NCI-H2029 (cell line): ENCODE measurements at places on chromosomes 7 and 10.

DNA sequence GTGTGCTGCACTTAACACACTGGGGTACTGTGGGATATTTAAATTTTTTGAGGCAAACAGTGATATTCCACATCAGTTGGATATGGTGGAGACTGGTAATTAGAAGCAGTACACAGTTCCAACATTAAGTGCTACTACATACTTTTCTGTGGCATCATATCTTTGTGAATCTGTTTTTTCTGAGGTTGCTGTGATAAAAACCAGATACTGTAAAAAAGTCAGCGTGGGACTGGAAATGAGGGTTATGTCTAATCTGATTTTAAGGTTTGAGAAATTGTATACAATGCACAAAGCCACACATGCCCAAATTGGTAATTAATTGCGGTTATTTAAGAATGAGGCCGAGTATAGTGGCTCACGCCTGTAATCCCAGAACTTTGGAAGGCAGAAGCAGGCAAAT lies 41.2 kb downstream of the TBC1D12 start:
- DNase-seq: no peak

DNA sequence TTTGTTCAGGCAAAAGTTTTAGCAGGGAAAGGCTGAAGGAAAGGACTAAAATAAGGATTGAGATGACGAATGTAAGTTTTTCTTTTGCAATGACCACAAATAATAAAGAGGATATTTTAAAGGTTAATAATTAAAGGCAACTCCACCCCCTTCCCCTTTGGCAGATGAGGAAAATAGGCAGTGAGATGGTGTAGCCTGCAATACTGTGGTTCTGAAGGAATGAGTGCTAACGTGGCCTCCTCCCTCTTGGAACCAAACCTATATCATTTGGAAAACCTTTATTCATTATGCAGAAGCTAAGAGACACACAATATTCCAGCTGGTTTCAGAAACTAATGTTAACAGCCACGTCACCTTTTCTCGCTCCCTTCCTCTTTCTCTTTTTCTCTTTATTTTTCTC lies 70.9 kb upstream of the COL1A2 start:
- DNase-seq: no peak

- no peak for DNase-seq
Measured at GRCh38 chr7:116940689-116941370, 12.5 kb upstream of the ST7 start.

GRCh38 chr7:38025815-38026214 lies 105.4 kb downstream of the EPDR1 start:
- no peak for DNase-seq

GRCh38 chr10:84355106-84355505 lies 26.7 kb downstream of the CCSER2 start:
- no peak for DNase-seq
